ENCODE measurements at places on chromosomes 12 and 14. TPM values are rescaled to one million over a fixed set of nuclear protein-coding genes. Genes with fewer than 3 reads are reported as not detected.

CMA1 gene
- not detected for polyA plus RNA-seq

CCDC60 gene
- not detected for polyA plus RNA-seq

COX8C gene
- polyA plus RNA-seq: not detected

CLEC7A gene
- not detected for polyA plus RNA-seq

CS gene
- polyA plus RNA-seq: 149 TPM

KCNH3 gene
- polyA plus RNA-seq: 3.2 TPM

ORAI1 gene
- 13.2 TPM for polyA plus RNA-seq

DBX2 gene
- not detected for polyA plus RNA-seq

- peaks cover 35% of the 10 kb centered on the region for H3K4me1 ChIP-seq
- H3K27ac ChIP-seq: no peak overlapping the region
- H3K36me3 ChIP-seq: no peaks in the 10 kb centered on the region
- no peak for DNase-seq
- no peak overlapping the region for H3K4me3 ChIP-seq
Observed at GRCh38 chr12:11703378-11703777, 53.9 kb downstream of the ETV6 start.

- no peaks in the 10 kb centered on the region for H3K36me3 ChIP-seq
- no peaks in the 10 kb centered on the region for H3K27me3 ChIP-seq
- DNase-seq: no peak
- peak overlapping the region; percentile 80 for H3K27ac ChIP-seq
Observed at GRCh38 chr12:55931317-55931779, 386 bp downstream of the DGKA start.

- peak overlapping the region; percentile 92 for H3K4me3 ChIP-seq
- peaks cover 7% of the 10 kb centered on the region for H3K4me1 ChIP-seq
- H3K27me3 ChIP-seq: no peaks in the 10 kb centered on the region
Observed at GRCh38 chr12:100141998-100142850, 450 bp downstream of the BLTP3B start.

DNA sequence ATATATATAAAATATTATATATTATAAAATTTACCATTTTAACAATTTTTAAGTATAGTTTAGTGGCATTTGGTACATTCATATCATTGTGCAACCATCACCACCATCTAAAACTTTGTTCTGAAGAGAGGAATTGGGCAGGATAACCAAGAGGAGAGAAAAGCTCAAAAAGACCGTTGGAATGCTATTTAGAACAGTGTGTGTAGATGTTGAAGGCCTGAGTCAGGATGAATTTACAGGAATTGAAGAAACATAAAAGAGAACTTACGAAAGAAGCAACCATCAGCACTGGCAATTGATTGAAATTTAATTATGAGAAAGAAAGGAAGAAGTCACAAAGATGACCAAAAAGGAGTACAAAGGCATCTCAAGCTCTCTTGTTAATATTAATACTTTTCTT lies 196.9 kb upstream of the PWP1 start:
- H3K27ac ChIP-seq: no peak overlapping the region
- H3K27me3 ChIP-seq: no peaks in the 10 kb centered on the region
- H3K36me3 ChIP-seq: no peaks in the 10 kb centered on the region
- peaks cover 7% of the 10 kb centered on the region for H3K4me1 ChIP-seq

DNA sequence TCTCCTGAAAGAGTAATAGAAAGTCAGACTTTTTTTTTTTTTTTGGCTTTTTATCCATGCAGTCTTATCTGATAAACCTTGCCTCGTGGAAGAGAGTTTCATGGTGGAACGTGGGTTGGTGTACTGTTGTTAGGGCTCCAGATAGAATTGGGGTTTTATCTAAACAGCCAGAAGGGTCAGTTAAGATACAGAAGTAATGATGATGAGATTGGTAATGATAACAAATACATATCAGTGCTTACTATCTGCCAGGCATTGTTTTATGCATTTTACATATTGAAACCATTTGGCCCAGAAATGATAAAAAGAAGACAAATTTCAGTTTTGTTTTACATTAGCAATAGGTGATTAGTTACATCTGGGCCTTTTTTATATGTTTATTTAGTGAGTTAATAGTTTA lies 372.8 kb upstream of the PRICKLE1 start:
- H3K27ac ChIP-seq: no peak overlapping the region
- H3K36me3 ChIP-seq: no peaks in the 10 kb centered on the region
- H3K4me3 ChIP-seq: no peak overlapping the region
- H3K27me3 ChIP-seq: no peaks in the 10 kb centered on the region
- H3K4me1 ChIP-seq: no peaks in the 10 kb centered on the region

DNA sequence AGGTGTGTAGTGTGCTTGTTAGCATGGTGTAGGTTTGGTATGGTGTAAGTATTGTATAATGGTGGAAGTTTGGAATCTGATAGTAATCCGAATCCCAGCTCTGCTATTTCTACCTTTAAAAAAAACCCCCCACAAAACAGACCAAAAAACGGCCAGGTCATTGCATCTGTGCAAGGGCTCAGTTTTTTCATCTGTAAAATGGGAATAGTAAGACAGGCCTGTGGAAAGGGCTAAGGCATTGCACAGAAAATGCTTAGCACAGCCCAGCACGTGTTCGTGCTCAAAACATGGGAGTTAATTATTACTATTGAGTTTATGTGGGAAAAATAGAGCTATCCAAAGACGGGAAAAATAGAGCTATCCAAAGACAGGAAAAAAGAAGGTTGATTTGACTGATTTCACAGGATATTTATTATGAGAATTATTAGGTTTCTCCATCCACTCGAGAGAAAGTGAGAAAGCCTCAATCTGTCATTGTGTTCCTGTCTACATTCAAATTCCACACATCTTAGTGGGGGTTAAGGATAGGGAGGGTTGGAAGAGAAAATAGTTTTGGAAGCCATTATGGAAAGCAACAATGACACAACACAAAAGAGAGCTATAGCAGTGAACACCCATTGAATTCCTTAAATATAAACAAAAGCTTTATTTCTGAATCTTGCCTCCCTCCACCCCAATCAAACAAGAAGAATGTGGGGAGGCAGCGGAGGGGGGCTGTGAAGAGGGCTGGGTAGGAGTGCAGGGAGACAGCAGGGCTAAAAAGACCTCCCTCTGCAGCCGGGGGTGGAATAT lies 126.8 kb upstream of the MAX start:
- no peak for DNase-seq
- peak overlapping the region; percentile 83 for H3K27ac ChIP-seq
- H3K27me3 ChIP-seq: no peaks in the 10 kb centered on the region
- H3K4me1 ChIP-seq: peaks cover 15% of the 10 kb centered on the region
- no peak overlapping the region for H3K4me3 ChIP-seq

- H3K27me3 ChIP-seq: no peaks in the 10 kb centered on the region
- no peaks in the 10 kb centered on the region for H3K36me3 ChIP-seq
- no peak for DNase-seq
- H3K4me1 ChIP-seq: no peaks in the 10 kb centered on the region
- no peak overlapping the region for H3K4me3 ChIP-seq
- no peak overlapping the region for H3K27ac ChIP-seq
Observed at GRCh38 chr12:111826316-111826715, 15.7 kb upstream of the MAPKAPK5 start.

DNA sequence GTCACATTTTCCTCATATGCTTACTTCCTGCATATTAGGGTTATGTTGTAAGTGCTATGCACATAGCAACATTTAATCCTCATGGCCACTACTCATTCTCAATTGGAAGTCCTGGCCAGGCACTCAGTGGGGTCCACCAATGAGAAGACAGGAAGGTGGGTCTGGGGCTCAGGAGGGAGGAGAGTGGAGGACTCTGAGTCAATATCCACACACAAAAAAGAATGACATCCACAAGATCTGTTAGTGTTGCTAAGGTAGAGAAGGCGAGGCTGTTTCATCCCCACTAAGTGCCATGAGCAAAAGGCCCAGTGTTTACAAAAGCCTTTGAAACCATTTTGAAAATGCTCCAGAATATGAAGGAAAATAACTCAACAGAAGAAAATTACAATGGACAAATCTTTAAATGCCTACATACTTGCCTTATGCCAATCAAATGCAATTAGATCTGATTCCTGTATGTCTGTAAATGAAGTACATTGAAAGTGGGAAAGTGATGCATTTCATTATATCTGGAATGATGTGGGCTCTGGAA lies 53.9 kb downstream of the EID3 start:
- no peaks in the 10 kb centered on the region for H3K4me1 ChIP-seq
- DNase-seq: no peak
- no peak overlapping the region for H3K27ac ChIP-seq
- H3K27me3 ChIP-seq: no peaks in the 10 kb centered on the region
- H3K4me3 ChIP-seq: no peak overlapping the region
- H3K36me3 ChIP-seq: peaks cover 22% of the 10 kb centered on the region

- H3K27ac ChIP-seq: peak overlapping the region; percentile 98
- H3K36me3 ChIP-seq: no peaks in the 10 kb centered on the region
- peak overlapping the region; percentile 75 for H3K4me3 ChIP-seq
- H3K27me3 ChIP-seq: no peaks in the 10 kb centered on the region
- peaks cover 11% of the 10 kb centered on the region for H3K4me1 ChIP-seq
Observed at GRCh38 chr14:102591372-102591943, 991 bp upstream of the RCOR1 start.

GRCh38 chr14:104181761-104182530 lies 43.6 kb downstream of the KIF26A start:
- no peak overlapping the region for H3K27ac ChIP-seq
- no peaks in the 10 kb centered on the region for H3K27me3 ChIP-seq
- no peaks in the 10 kb centered on the region for H3K36me3 ChIP-seq
- H3K4me3 ChIP-seq: no peak overlapping the region
- peaks cover 14% of the 10 kb centered on the region for H3K4me1 ChIP-seq
- DNase-seq: no peak

DNA sequence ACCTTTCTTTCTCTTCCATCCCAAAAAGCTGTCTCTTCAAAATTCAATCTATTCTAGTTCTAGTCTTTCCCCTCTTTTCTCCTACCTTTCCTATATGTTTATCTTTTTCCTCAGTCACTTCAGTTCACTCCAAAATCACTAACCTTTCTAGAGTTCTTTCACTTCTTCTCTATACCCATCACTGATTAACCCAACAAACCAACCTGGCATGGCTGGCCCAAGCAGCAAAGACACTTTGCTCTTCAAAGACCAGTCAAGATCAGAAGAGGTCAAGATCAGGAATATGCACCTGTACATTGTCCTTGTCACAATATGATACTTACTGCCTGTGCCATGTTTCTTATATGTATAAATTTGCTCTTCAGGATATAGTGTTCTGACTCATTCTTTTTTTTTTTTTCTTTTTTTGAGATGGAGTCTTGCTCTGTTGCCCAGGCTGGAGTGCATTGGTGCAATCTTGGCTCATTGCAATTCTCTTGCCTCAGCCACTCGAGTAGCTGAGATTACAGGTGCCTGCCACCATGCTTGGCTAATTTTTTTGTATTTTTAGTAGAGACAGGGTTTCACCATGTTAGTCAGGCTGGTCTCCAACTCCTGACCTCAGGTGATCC lies 112.9 kb downstream of the C12orf42 start:
- H3K36me3 ChIP-seq: no peaks in the 10 kb centered on the region
- no peak for DNase-seq
- no peaks in the 10 kb centered on the region for H3K27me3 ChIP-seq
- no peak overlapping the region for H3K4me3 ChIP-seq

- DNase-seq: no peak
- no peak overlapping the region for H3K4me3 ChIP-seq
- no peak overlapping the region for H3K27ac ChIP-seq
- no peaks in the 10 kb centered on the region for H3K36me3 ChIP-seq
- no peaks in the 10 kb centered on the region for H3K4me1 ChIP-seq
Observed at GRCh38 chr14:36479344-36479743, 40.7 kb downstream of the NKX2-1 start.

GRCh38 chr12:33825986-33826602 lies 196.2 kb upstream of the ALG10 start:
- H3K27me3 ChIP-seq: no peaks in the 10 kb centered on the region
- no peak for DNase-seq
- no peak overlapping the region for H3K27ac ChIP-seq
- no peak overlapping the region for H3K4me3 ChIP-seq
- H3K4me1 ChIP-seq: no peaks in the 10 kb centered on the region

DNA sequence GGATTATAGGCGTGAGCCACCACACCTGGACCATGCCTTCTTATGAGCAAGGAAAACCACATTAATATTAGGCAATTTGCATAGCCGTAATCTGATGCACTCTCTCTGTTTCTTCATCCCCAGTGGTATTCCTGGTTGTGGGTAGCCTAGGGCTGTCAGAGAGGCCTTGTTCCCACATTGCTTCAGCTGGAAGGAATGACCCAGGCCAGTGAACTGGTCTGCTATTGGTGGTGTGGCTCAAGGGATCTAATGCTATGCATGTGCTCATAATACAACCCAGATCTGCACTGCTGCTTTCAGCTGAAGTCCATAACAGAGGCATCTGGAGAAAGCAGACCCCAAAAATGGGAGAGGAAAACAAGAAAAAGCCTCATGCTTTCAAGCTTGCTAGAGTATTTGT lies 33.1 kb upstream of the G2E3 start:
- no peaks in the 10 kb centered on the region for H3K4me1 ChIP-seq
- H3K36me3 ChIP-seq: no peaks in the 10 kb centered on the region
- H3K4me3 ChIP-seq: no peak overlapping the region
- H3K27ac ChIP-seq: no peak overlapping the region
- no peaks in the 10 kb centered on the region for H3K27me3 ChIP-seq
- DNase-seq: no peak

- peak; percentile 46 for DNase-seq
- no peak overlapping the region for H3K27ac ChIP-seq
- H3K4me3 ChIP-seq: peak overlapping the region; percentile 90
- no peaks in the 10 kb centered on the region for H3K36me3 ChIP-seq
- H3K27me3 ChIP-seq: no peaks in the 10 kb centered on the region
- peaks cover 6% of the 10 kb centered on the region for H3K4me1 ChIP-seq
Observed at GRCh38 chr14:64705381-64706118, 1.3 kb downstream of the PLEKHG3 start.

- H3K27ac ChIP-seq: no peak overlapping the region
- no peaks in the 10 kb centered on the region for H3K27me3 ChIP-seq
- H3K4me1 ChIP-seq: no peaks in the 10 kb centered on the region
- no peak overlapping the region for H3K4me3 ChIP-seq
- no peak for DNase-seq
- H3K36me3 ChIP-seq: peaks cover 25% of the 10 kb centered on the region
Observed at GRCh38 chr12:131800594-131801135, 27.5 kb upstream of the MMP17 start.

DNA sequence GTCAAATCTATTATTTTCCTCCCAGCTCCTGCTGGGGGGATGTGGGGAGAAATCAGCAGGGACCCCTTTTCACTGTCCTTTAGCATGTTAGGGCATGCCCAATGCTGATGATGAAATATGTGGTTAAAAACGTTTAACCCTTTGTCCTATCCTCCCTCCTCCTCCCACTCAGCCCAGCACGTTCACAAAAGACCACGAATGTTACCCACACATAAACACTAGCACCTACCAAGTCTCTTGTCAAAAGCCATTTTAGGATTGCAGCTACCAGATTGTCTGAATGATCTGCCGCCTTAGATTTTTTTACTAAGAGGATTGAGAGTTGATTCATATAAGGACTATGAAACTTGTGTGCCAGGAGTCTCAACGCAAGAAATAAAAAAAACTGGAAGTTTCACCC lies 70.4 kb downstream of the TBK1 start:
- no peak overlapping the region for H3K4me3 ChIP-seq
- no peak overlapping the region for H3K27ac ChIP-seq
- H3K4me1 ChIP-seq: peaks cover 14% of the 10 kb centered on the region
- H3K36me3 ChIP-seq: no peaks in the 10 kb centered on the region
- H3K27me3 ChIP-seq: no peaks in the 10 kb centered on the region
